Hepatocyte (in vitro differentiated cells): ENCODE measurements at places on chromosomes 5 and 9.

DNA sequence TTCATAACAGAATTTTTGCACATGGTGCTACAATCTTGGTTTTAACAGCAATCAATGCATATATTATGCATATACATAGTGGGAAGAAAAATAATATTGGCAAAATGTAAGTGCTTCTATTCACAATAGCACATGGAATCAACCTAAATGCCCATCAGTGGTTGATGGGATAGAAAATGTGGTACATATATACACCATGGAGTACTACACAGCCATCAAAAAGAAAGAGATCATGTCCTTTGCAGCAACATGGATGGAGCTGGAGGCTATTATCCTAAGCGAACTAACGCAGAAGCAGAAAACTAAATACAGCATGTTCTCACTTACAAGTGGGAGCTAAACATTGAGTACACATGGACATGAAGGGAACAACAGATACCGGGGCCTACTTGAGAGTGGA is 37.2 kb upstream of the TLX3 start:
- no peak for DNase-seq

GRCh38 chr9:32863291-32863690 is 80.0 kb downstream of the TMEM215 start:
- no peak for DNase-seq

DNA sequence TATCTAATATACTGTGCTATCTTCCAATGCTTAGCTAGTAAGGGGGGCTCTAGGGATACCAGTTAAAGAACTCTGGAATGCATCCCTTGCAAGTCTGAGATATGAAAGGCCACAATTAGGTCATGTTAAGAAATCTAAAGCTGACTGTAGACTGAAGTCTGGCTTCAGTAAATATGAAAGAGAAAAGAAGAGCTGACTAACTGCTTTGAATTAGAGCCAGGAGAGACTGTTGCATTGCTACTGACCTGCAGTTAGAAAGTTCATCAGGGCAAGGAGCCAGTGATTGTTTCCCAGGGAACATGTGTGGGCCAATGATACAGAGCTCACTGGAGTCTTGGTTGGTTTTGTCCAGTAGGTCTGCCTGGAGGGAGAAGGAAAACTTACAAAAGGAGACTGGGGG is 472.1 kb upstream of the TNC start:
- peak; percentile 41 for DNase-seq

DNA sequence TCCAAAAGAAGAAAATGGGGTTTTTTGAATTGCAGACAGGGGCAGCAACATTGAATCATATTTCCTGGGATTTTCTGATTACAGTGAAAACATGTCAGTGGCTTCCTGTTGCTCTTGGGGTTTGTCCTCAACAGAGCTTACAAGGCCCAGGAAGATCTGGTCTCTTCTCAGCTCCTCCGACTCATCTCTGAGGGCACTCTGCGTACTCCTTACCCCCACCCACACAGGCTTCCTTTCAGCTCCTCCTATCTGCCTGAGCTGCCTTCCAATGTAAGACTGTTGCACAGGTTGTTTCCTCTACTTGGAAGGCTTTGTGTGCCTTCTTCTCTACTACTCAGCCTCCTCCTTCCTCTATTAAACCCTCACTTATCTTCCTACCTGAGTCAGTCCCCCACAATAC is 245.1 kb upstream of the MEF2C start:
- no peak for DNase-seq

- DNase-seq, result peak; percentile 17
Observed at GRCh38 chr9:15231788-15232635, 75.0 kb downstream of the TTC39B start.
